ENCODE measurements at places on chromosomes 7 and 10.

DNA sequence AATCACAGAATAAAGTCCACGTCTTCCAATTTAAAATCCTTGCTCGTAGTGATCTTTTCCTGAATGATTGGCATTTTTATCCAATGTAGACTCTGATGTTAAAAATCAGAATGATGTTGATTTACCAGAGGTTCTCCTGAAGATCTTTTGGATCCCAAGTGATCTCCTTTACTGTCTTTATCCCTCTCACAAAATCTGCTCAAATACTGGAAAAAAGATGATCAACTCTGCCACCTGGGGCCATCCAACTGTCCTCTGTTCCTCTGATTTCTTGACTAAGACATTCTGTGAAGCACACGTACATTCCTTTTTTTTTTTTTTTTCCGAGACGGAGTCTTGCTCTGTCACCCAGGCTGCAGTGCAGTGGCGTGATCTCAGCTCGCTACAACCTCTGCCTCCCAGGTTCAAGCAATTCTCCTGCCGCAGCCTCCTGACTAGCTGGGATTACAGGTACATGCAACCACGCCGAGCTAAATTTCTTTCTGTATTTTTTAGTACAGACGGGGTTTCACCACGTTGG, 18.0 kb upstream of the ADRB1 start:
- DNase-seq, result no peak

DNA sequence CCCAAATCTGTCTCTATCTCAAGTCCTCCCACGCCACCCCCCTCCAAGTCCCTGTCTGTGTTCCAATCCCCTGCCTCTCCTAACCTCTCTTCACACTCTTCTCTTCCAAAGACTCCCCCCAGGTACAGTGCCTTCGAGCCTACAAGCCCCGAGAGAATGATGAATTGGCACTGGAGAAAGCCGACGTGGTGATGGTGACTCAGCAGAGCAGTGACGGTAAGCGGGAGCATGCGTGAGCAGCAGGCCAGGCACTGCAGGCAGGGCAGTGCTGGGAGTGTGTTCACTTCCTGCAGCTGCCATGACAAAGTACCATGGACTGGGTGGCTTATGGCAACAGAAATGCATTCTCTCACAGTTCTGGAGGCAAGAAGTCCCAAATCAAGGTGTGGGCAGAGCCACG, 23.4 kb downstream of the ARHGEF5 start:
- DNase-seq, result no peak

DNA sequence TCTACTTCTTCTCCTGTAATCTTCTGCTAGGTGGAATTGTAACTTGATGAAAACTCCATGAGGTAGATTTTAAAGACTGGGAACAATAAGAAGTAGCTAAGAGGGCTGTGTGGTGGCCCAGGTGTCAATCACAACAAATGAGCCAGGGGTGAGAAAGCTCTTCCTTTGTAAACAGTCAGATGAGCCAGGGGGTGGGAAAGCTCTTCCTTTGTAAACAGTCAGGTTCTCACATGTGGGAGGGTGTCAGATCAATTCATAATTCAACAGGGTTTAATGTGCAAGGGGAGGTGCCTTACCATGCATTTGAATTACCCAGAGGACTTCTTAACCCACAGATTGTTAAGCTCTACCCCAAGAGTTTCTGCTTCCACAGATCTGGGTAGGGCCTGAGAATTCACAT, 312.4 kb upstream of the AUTS2 start:
- DNase-seq, result no peak

- DNase-seq, result no peak
Observed at GRCh38 chr7:101531726-101532357, 97.3 kb downstream of the MYL10 start.

- DNase-seq, result no peak
Observed at GRCh38 chr7:8434290-8435002, 1.0 kb downstream of the NXPH1 start.

DNA sequence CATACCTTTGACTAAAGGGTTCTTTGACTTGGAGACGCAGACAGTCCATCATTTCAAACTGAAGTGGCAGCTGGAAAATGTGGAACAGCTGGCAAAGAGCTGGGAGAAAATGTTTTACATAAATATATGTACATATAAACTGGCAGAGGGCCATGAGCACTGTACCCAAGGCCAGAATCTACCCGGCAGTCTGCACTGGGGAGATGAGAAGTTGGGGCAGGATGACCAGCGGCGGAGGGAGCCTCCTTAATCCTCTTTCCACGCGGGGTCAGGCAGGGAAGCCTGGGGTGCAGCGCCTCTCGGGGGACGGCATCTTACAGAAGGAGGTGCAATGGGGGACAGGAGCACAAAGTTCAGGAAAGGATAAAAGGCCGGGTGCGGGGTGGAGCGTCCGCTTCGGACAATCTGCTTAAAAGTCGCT, 1.3 kb downstream of the GLI3 start:
- no peak for DNase-seq

- no peak for DNase-seq
Observed at GRCh38 chr7:99409806-99410205, 1.0 kb downstream of the BUD31 start.

DNA sequence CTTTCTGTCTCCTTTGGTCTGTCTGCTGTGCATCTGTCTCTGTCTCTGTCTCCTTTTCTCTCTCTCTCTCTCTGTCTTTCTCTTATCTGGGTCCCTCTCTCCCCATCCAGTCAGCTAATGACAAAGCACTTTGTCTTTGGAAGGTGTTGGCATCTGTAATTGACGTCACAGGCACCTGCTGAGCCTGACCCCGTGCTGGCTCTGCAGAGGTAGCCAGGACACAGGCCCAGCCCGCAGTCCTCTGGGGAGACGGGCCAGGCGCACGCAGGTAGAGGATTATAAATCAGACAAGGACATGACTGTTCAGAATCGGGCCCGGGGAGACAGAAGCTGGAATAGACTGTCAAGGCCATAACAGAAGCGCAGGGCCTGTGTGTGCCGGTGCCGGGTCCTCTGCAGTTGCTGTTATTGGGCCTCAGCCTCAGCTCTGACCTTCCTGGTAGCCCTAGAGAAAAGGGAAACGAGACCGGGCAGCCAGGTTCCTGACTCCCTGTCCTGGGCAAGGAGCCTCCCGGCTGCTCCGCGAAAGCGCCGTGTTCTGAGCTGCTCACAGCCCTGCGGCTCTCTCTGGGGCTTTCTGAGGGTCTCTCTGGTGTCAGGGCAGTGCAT, 10.7 kb upstream of the PSMG3 start:
- no peak for DNase-seq

DNA sequence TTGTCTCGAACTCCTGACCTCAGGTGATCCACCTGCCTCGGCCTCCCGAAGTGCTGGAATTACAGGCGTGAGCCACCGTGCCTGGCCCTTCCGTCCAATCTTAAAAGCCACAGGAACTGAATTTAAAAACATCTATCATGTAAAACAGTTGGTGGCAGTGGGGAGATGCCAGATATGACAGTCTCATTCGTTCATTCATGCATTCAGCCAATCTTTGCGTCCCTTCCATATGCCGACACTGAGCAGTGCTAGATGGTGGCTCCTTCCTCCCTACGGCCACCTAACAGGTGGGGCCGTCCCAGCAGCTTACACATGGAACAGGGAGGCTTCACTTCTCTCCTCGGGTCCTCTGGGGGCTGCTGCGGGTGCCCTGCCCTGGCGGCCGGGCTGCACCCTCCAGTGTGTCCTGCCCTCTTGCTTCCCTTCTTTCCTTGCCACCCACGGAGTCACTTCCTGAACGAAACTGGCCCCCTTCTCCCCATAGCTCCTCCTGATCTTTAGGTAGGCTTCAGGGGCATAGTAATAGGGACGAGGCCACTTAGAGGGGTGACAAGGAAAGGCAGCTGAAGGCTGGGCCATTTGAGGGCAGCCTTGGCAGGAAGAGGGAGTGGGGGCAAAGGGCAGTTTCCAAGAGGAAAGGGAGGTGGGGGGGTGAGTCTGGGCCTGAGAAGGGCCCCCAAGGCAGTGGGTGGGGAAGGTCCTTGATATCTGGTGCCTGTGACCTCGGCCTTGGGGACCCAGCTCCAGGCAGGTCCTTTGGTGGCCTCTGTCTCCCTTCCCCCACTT, 53.8 kb downstream of the PROSER2 start:
- DNase-seq, result no peak

DNA sequence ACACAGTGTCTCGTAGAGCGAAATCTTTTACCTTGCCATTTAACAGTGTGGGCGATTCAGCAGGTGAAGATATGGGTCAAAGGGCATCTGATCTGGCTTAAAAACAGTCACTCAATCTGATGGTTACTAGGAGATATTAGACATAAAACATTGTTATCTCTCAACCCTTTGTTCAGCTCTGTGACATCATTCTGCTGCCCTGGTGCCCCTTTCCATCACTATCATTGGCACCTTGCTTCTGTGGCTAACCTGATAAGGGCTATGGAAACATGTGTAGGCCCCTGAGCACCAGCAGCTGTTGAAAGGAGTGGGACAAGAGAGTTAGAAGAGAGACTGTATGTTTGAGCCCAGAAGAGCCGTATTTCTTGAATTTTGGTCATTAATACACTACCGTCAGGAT, 650.3 kb downstream of the PHTF2 start:
- no peak for DNase-seq

DNA sequence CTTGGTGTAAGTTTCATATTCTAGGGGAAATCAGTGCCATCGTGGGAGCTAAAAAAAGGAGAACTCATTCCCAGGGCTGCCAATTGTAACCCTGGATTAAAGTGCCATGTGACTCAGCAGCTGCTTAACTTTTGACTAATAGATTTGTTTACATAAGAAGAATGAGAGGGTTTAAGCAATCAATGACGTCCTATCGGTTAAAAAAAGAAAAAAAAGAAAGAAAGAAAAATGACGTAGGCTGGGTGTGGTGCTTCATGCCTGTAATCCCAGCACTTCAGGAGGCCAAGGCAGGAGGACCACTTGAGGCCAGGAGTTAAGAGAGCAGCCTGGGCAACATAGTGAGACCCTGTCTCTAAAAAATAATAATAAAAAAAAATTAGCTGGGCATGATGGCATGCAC, 116.2 kb upstream of the AFAP1L2 start:
- DNase-seq, result no peak

DNA sequence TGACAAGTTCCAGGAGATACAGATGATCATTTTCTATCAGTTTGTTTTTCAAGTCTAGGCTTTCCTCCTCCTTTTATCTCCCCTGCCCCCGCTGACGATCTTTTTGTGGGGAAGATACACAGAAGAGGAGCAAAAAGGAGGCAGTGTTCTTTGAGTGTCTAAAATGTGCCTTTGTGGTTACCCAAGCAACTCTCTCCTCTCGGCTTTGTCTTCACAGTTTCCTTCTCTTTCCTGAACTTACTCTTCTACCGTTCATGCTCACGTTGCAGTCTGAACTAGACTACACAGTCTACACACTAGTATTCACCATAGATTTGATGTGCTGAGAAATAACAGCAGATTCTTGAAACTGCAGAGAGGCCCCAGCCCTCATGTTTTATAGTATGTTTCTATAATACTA, 23.6 kb downstream of the CEP41 start:
- DNase-seq, result no peak

- DNase-seq, result no peak
Observed at GRCh38 chr7:101620395-101620794, 8.7 kb downstream of the MYL10 start.

DNA sequence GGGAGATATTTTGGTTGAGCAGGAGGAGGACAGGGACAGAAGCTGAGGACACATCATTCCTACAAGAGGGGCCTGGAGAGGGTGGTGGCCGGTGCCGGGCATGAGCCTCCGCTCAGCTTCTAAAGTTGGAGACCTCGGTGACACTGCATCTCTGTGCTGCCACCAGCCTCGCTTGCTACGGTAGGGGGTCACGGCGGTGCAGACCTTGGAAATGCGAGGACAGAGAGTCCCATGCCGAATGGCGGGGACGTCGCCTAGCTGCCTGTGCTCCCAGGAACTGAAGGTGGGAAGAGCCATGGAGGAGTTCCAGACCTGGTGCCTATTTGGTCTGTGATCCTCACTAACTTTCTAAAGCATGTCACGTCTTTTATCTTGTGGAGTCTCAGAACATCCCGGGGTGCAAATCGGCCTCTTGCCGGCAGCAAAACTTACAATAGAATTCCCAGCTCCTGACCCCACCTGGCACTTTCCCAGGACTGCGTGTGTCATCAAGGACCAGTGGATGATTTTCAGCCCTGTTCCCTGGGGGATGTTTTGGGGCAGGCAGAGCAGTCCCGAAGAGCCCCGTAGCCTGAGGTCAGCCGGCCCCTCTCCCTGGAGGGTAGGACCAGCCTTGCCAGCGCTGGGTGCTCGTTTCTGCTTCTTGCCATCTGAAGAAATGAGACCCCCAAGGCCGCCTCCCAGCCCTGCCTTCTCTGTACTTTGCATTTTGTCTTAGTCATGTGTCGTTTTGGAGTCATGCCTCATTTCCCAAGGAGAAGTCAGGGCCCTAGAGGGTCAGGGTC, 205.8 kb upstream of the SHH start:
- DNase-seq, result no peak

DNA sequence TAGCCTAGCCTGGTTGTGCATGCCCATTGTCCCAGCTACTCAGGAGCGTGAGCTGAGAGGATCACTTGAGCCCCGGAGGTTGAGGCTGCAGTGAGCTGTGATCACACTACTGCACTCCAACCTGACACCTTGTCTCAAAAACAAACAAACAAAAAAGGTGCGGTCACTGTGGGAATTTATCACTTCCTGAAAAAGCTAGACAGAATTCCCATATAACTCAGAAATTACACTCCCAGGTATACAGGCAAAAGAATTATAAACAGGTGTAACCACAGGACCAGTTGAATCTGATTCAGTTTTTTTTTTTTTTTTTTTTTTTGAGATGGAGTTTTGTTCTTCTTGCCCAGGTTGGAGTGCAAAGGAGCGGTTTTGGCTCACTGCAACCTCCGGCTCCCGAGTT, 3.2 kb upstream of the OGDH start:
- no peak for DNase-seq

DNA sequence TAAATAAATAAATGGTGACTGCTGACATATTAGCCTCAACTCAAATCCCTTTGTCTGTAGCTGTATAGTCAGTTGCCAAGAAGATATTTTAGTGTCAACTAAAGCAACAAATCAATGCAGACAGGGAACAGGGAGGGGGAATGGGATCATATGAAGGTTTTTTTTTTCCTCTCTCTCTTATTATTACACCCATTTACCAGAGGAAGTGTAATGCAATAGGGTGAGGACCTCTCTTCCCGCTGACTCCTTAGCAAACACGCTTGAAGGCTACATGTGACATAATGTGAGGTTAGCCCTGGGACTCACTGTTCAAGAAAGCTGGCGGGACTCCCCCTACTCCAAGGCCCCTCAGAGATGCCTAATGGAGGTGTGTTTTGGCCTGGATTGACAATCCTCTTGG, 88.2 kb downstream of the CHRM2 start:
- no peak for DNase-seq

DNA sequence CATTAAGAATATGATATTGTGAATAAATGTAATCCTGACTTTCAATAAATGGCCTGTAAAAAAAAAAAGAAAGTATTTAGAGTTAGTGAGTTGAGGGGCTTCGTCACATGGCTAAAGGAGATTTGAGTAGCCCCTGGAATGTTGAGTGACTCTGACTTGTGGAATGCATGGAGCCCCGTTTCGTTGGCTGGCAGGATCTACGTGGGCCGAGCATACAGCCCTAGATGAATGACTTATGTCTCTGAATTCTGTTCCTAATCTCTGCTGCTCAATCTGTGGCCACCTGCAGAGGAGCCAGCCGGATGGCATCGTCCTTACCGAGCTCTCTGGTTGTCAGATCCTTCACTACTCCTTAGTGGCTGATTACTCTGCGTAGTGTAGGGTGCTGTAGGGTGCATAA, 155.7 kb downstream of the MGMT start:
- DNase-seq, result no peak

GRCh38 chr7:91789086-91789485, 91.4 kb downstream of the MTERF1 start:
- no peak for DNase-seq

GRCh38 chr10:112585126-112585525, 138.1 kb downstream of the VTI1A start:
- no peak for DNase-seq

GRCh38 chr10:74765465-74765975, 60.9 kb upstream of the KAT6B start:
- no peak for DNase-seq
